ENCODE measurements at places on chromosomes 6 and 20.

- no peak for DNase-seq
These were observed 50.8 kb downstream of the METTL24 start for GRCh38 chr6:110307368-110307767.

- DNase-seq: no peak
These were observed 15.0 kb upstream of the DSE start for GRCh38 chr6:116355796-116356195.

GRCh38 chr6:41066867-41067304, 5.3 kb downstream of the OARD1 start:
- no peak for DNase-seq

DNA sequence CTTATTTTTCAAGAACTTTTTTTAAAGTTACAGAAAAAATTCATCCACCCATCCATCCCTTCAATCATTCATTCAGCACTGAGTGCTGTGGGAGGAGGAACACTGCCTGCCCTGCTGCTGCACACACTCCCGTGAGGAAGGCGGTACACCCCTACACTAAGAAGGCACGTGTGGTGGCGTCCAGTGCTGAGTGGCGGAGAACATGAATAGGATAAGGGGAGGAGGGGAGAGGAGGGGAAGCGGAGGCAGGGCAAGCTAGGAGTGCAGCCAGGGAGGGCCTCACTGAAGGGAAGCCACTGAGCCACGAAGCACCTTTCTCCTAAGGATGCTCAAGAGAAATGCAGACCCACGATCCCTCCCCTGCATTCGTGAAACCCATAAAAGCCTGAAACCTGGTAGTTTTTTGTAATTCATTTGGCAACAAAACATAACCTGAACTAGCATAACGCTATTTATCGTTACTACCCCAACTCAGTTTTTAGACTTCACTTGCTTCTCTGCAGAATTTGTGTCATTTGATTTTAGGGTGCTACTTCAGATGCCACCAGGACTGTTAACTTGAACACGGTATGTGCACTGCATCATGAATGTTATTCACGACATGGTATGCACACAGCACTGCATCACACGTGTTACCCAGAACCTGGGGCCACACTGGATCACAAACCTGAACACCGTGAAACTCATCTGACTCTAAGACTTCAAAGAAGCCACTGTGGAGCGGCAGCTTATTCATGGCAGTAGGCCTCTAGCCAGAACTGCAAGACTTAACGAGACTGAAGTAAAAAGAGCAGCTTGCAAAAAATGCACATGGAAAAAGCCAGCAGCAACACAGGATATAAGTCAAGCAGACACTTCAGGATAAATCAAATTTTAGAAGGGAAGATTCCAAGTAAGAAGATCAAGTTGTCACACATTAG, 3.5 kb downstream of the RNASET2 start:
- no peak for DNase-seq

- DNase-seq: no peak
These were observed 71.2 kb downstream of the CBLN4 start for GRCh38 chr20:55934146-55934545.

GRCh38 chr20:56605261-56605996, 23.7 kb upstream of the TFAP2C start:
- DNase-seq: no peak

GRCh38 chr20:11556410-11556809, 361.3 kb upstream of the BTBD3 start:
- DNase-seq: no peak

GRCh38 chr6:107129370-107129925, 14.1 kb upstream of the BEND3 start:
- DNase-seq: peak; percentile 40

DNA sequence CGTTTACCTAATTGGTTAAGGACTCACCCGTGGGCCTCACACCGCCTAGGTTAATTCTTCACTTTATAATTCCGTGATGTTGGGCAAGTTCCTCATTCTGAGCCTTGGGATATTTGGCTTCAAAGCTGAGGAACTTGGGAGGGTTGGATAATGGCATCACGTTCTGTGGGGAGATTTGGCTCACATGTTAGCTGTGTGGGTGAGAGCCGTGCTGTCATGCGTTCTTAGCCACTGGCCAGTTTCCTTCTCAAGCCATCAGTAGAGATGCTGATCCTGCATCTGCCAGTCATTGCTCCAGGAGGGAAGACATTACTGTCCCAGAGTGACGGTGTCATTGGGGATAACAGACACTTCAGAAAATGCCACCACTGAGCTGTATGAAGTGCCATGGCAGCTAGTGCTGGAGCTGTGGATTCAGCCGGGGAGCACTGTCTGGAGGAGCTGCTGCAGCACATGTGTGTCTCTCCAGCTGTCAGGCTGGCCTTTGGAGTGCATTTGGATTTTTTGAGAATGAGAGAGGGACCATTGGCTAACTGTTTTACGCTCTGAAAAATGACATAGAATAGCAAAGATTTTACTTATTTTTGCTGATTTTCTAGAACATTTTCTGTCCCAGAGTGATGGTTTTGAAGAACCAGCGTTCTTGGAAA, 16.5 kb downstream of the IGF2R start:
- no peak for DNase-seq

DNA sequence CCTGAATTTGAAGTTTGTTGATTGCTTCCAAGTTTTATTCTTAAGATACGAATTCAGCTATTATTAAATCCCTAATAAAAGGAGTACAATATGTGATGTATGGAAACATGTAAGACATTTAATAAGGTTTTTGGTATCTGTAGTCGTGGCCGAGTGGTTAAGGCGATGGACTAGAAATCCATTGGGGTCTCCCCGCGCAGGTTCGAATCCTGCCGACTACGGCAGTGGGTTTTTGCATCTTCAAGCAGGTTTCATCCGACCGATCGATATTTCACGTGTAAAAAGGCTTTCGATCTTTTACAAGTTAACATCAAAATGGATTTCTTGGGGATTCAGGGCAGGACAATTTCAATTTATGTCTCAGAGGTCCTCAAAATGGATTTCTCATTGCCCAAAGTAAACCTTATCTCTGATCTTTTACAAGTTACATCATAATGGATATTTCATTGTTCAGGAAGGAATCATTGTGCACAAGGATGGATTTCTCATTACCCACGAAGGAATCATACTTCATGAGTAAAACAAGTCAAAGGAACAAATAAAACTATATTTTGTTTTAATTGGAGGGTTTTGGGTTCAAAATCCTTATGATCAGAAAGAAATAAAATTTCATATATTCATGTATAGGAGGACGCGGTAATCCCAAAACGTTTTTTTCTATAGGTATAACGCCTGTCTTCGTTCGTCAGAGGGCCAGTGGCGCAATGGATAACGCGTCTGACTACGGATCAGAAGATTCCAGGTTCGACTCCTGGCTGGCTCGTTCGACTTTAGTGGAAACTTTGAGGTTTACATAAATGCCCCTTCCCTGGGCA, 37.3 kb upstream of the BTN3A2 start:
- DNase-seq: peak; percentile 29

DNA sequence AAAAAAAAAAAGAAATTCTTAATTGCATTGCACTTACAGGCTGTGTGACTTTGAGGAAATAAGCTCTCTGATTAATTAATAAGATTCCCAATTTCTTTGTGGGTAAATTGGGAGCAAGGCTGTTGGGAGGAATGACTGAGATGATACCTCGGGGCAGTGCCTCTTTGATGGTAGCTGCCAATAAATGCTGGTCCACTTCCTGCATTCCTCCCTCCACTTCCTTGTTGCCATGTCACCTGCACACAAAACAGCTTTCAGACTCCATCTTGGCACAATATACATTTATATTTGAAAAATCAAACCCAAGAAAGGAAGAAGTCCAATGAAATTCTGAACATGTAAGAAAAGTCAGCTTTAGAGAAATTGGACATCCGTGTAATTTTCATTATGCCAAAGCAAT, 45.1 kb downstream of the MTHFD1L start:
- no peak for DNase-seq

DNA sequence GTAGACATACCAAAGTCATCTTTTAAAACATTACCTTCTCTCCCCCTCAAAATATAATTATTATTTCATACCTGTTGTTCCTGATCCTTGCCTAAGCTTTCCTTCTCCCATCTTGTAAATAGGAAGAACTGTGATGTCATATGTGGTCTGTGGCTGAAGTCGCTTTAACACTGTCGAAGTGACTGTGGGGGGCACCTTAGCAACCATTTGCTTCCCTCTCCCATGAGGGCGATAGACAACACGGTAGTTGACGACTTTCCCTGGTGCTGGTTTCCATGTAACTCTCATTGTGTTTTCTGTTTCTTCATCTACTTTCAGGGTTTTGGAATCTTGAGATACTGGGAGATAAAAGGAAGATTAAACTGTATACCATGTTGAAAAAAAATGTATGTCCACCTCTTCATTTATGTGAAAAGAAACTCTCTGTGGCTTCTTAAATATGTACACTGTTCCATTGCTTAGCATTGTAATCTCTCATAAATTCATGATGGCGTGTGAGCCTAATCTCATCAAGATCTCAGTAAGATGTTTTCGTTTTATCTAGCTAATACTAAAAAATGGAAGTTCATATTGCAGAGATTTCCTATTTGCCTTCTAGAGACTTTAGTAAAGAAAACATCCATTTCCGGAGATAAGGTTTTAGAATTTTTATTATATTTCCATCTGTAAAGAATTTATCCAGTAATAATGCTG, 49.5 kb downstream of the COL12A1 start:
- no peak for DNase-seq

GRCh38 chr6:108293527-108294296, 1.1 kb upstream of the AFG1L start:
- DNase-seq: no peak

DNA sequence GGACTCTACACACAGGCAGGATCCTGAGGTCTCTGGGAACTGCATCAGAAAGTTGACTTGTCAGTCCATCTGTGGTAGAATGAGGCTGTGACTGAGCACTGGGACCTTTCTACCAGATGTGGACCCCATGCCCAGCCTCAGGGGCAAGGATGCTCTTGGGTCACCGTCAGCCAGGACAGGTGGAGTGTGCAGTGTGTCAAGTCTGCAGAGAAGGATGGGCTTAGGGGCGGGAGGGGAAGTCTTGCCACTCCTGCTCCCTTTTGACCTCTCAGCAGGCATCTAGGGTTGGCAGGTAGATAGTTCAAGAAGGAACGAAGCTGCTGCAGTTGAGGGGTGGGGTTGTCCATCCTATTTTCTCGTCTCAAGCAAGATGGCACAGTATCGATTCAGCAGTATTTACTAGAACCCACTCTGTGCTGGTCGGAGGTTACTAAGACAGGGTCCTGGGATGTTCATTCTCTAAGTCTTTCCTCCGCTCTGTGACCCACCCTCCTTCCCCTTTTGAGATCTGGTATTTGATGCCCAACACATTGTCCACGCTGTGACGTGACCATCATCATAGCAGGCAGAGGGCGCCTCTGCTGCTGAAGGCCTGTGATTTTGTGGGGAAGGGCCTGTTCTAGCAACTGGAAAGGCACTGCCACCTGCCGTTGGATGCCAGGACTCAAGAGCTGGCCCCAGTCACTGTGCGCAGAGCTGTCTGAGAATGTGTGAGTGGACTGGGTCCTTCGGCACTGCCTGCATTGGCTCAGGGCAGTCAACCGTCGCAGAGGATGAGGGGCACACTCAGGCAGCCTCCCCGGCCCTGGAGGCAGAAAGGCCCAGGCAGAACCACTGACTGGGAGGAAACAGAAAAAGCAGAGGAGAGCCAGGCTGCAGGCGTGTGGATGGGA, 23.2 kb downstream of the RBCK1 start:
- DNase-seq: no peak

DNA sequence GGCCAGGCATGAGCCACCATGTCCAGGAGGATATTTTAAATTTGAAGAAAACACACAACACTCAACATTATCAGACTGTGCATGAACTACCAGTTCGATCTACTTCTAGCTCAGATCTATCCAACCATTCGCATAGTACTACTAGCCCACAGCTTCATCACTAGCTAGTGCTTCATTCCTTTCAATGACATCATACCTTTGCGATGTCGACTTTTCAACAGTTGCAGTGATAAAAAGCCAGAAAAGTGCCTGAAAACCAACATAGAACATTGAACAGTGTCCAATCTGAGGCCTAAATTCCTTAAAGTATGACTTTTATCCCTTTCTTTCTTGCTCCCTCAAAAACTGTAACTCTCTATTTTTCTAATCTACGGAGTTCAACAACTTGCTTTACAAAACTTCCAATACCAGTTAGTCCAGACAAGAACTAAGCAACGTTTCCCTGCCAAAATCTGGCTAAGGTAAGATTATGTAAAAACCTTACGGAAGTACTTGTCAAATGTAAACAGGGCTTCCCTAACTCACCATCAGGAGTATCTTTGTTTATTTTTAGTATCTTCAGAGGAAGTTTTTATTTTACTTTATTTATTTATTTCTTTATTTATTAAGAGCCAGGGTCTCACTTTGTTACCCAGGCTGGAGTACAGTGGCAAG, 434.0 kb upstream of the JARID2 start:
- DNase-seq: no peak

- no peak for DNase-seq
These were observed 45.1 kb downstream of the RNASET2 start for GRCh38 chr6:166911248-166911677.

GRCh38 chr20:32585011-32585585, at the start of gene NOL4L:
Gene NOL4L, minus strand, starts transcription at chr20:32585333. Its CDS starts 443 bp downstream, at chr20:32584890.
- DNase-seq: no peak

GRCh38 chr6:133918208-133918930, 29.5 kb downstream of the TCF21 start:
- DNase-seq: no peak
